Frontal cortex (tissue), 4 donors: ENCODE measurements at places on chromosomes 13 and 19. TPM values are rescaled to one million over a fixed set of nuclear protein-coding genes. Genes with fewer than 3 reads are reported as not detected.

The ZNF304 gene
- 26.5 TPM for total RNA-seq

The GRIN2D gene
- 2.9 TPM for total RNA-seq

The PLIN5 gene
- total RNA-seq: 0.82 TPM

The RNF17 gene
- total RNA-seq: 3.3 TPM

The CYP4F8 gene
- total RNA-seq: not detected

The BSPH1 gene
- total RNA-seq: not detected

The ERF gene
- 7.7 TPM for total RNA-seq

The TMEM161A gene
- total RNA-seq: 8.6 TPM

The PSG6 gene
- total RNA-seq: not detected

The PLK5 gene
- total RNA-seq: not detected

- DNase-seq: no peak
These were observed 511.5 kb downstream of the UQCRFS1 start for GRCh38 chr19:28701491-28701890.

DNA sequence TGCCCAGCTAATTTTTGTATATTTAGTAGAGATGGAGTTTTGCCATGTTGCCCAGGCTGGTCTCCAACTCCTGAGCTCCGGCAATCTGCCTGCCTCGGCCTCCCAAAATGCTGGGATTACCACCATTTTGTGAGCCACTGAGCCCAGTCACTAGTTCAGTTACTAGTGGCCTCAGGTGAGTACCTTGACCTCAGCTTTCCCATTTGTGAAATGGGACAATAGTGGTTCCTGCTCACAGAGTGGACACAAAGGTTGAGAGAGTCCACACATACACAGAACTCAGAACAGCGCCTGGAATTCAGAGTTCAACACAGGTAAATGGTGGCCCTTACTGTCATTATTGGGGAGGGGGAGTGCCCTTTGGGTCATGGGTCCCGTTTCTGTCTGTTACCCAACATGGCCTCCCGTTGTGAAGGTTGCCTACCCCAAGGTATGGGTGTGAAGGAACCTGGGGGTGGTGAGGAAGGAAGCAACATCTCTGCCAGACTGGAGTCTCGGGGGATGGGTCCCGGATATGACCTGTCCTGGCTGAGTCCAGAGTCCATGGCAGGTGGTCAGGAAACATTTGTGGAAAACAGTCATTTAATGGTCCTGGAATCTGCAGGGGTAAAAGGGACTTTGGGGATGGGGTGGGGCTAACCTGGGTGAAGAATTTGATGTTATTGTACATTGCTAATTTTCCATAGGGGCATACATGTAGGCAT is 11.7 kb upstream of the IRGC start:
- DNase-seq: no peak

DNA sequence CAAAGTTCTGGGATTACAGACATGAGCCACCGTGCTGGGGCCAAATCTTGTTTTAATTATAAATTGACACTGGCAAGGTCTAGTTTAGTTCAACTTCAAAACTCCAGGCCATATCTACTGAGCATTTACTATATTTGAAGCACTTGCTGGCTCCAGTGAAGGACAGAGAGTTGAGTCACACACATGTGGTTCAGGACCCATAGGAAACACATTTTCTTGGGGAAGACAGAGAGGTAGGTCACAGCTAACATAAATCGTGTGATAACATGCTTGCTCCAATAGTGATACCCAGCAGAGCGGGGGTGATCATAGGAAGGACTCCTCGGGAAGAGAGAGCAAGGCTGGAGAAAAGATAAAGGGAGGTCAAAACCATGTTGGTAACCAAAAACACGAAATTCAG is 170.6 kb upstream of the TSC22D1 start:
- DNase-seq: no peak

- DNase-seq: peak; percentile 36
These were observed 4.3 kb upstream of the C19orf25 start for GRCh38 chr19:1483131-1483978.

DNA sequence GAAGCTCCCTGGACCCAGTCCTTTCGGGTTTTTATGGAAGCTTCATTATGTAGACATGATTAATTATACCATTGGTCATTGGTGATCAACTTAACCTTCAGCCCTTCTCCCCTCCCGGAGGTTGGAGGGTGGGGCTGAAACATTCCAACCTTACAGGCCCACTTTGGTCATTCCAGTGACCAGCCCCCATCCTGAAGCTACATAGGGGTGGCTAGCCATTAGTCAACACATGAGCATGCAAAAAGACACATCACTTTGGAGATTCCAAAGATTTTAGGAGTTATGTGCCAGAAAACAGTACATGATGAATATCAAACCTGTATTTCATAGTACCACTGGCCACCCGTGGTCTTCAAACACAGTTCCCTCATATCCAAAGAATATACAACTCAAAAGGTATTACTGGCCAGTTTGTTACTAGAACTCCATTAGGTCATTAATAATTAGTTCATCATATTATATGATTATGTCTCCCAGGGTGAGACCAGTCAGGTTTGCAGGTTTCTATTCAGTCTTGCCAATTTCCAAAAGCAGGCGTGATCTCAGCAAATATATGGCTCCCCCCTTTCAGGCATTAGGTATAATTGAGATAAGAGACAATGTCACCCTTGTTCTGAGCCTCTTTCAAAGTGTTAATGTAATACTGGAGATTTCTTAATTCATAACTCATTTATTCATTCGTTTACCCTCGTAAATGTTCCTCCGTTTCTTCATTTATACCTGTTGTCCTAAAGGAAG is 11.1 kb downstream of the PPP5C start:
- DNase-seq: no peak

DNA sequence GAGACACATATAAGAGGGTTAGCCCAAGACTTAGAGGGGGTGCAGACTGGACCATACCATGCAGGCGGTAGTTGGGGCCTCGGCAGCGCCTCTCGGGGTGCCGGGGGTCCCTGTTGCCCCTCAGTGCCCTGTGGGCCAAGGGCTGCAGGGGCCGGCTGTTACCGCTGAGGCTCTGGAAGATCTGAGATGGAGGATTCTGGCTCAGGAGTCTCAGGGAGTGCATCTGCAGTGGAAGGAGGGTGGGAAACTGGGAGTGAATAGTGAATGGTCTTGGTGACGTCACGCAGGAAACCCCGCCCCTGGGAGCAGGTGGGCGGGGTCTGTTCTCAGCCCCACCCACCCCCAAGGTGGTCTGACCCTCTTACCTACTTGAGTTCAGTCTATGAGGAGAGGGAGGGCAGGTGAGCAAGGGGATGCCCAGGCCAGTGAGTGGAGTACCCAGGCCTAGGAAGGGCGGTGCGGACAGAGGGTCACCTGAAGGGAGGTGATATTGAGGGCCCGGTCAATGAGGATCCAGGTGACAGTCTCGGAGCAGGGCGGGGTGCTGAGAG is 1.7 kb upstream of the DBP start:
- DNase-seq: no peak

- no peak for DNase-seq
These were observed 126.5 kb upstream of the NBEA start for GRCh38 chr13:34815526-34815925.

GRCh38 chr13:77184455-77184854 is 142.4 kb downstream of the MYCBP2 start:
- no peak for DNase-seq

DNA sequence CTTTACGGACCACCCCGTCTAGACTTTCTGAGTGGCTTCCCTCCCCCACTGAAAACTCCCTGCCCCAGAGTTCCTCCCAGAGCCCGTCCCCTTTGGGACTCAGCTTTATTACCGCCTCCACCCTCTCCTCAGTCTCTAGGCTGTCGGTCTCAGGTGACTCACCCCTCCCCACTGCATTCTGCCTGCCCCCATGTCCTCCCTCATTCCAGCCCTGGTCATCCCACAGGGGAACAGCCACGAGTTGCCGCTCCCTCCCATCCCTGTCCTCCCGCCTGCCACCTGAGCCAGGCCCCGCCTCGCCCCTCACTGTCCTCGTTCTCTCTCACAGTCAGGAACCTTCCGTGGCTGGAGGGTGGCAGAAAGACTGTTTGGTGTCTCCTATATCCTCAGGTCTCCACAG is 57.3 kb downstream of the SMARCA4 start:
- DNase-seq: peak; percentile 58

DNA sequence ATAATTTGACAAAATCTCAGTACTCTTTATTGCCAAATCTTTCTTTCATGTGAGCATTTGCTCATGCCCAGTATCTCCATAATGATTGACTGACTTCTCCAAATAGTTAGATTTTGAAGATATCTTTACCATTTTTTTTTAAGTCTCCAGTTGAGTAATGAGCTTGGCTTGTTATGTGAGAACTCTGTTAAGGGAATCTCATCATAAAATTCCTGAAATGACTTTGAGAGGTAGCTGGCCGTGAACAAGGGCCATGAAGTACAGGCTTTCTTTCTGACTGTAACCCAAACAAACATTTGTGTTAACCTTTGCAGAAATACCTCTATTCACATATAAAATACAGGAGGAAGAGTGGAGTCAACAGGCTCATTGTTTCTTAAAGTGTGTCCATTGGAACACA is 449.7 kb downstream of the IRS2 start:
- no peak for DNase-seq

DNA sequence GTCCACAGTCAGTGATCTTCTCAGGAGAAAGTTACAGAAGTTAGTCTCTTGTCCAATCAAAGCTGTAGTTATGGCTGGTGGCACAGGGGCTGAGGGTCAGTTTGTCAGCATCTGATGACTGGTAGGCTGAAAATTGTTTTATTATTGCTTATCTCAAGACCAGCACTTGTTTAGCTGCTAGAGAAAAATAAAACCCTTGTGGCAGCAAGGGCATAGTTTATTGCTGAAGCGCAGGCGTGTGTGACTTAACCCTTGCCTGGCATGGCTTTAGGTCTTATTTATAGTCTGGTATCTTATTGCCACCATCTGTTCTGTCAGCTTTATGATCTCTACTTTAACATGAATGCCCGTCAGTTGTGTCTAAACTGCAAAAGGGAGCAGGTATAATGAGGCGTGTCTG is 154.7 kb downstream of the USP12 start:
- no peak for DNase-seq

- DNase-seq: no peak
These were observed 1461.6 kb downstream of the PCDH9 start for GRCh38 chr13:65768545-65768944.

DNA sequence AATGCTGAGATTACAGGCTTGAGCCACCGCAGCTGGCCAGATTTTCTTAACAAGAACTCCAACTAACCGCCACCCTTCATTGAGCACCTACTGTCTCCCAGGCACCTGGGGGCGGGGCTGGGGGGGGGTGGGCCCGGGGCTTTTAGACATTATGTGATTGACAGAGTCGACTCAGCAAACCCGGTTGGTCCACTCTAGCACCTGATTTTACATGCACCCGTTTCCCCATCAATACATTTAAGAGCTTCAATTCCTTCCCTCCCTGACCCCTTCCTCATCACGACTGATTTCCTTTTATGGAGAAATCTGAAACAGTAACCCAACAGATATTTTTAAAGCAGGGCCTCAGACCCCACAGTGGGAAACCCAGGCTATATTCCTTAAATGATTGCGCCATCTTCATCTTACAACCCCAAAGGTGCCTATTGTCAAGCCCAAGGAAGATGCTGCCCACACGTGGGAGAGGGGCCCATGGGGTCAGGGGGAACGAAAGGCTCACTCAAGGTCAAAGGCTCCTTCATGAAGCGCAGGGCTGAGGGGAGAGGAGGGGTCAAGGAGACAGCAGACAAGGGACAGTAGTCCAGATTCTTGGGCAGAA is 1.8 kb downstream of the INSR start:
- DNase-seq: no peak

- DNase-seq: no peak
These were observed 135.0 kb upstream of the KL start for GRCh38 chr13:32881074-32881776.

GRCh38 chr13:98480915-98481877 is 95.7 kb downstream of the STK24 start:
- no peak for DNase-seq

GRCh38 chr13:98157188-98157587 is 14.3 kb downstream of the FARP1 start:
- DNase-seq: no peak

GRCh38 chr19:42409477-42409876 is 17.7 kb downstream of the LIPE start:
- no peak for DNase-seq
